ENCODE measurements at places on chromosomes 4 and X. TPM values are rescaled to one million over a fixed set of nuclear protein-coding genes. Genes with fewer than 3 reads are reported as not detected.

- no peak for DNase-seq
- no peak overlapping the region for H3K27ac ChIP-seq
- H3K4me1 ChIP-seq: peaks cover 55% of the 10 kb centered on the region
- no peaks in the 10 kb centered on the region for H3K36me3 ChIP-seq
- no peak overlapping the region for H3K4me3 ChIP-seq
Observed at GRCh38 chr4:38090455-38091246, 130.5 kb downstream of the PTTG2 start.

- H3K27ac ChIP-seq: no peak overlapping the region
- no peak overlapping the region for H3K4me3 ChIP-seq
- no peak for DNase-seq
- no peaks in the 10 kb centered on the region for H3K36me3 ChIP-seq
- H3K4me1 ChIP-seq: peaks cover 1% of the 10 kb centered on the region
- H3K27me3 ChIP-seq: no peaks in the 10 kb centered on the region
Observed at GRCh38 chr4:123643691-123644090, 247.1 kb downstream of the SPRY1 start.

DNA sequence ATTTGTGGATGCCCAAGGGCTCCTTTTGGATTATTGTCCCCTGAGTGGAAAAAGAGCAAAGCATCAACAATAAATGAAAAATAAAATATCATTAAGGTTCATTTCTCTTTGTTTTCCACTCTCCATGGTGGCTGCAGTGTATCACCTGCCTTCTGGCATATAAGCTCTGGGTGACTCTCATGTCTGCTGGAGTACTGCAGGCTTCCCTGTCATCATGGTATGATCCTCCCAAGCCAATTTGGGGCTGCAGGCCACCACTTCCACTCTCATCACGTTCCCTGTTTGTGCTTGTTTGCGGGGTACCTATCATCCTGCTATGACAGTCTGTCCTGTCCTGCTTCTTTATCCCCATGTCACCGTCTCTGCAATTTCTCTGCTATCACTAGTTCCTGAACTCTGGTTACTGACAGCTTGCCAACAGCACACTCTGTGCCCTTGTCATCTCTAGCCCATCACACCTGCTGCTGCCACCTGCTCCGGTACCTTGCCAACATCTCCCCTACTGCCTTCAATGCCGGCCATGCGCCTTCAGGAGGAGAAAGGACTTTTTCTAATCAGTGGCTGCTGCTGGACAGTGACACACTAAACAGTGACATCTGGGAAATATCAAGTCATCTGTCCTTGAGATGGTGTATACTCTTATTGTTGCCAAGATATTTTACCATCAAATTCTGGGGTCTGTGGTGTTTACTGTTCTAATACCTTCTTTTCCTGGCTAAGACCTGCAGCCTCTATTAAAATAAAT is 23.0 kb upstream of the FGF5 start:
- no peak overlapping the region for H3K4me3 ChIP-seq
- no peaks in the 10 kb centered on the region for H3K36me3 ChIP-seq
- DNase-seq: no peak
- H3K27me3 ChIP-seq: peaks cover 19% of the 10 kb centered on the region
- H3K4me1 ChIP-seq: no peaks in the 10 kb centered on the region

DNA sequence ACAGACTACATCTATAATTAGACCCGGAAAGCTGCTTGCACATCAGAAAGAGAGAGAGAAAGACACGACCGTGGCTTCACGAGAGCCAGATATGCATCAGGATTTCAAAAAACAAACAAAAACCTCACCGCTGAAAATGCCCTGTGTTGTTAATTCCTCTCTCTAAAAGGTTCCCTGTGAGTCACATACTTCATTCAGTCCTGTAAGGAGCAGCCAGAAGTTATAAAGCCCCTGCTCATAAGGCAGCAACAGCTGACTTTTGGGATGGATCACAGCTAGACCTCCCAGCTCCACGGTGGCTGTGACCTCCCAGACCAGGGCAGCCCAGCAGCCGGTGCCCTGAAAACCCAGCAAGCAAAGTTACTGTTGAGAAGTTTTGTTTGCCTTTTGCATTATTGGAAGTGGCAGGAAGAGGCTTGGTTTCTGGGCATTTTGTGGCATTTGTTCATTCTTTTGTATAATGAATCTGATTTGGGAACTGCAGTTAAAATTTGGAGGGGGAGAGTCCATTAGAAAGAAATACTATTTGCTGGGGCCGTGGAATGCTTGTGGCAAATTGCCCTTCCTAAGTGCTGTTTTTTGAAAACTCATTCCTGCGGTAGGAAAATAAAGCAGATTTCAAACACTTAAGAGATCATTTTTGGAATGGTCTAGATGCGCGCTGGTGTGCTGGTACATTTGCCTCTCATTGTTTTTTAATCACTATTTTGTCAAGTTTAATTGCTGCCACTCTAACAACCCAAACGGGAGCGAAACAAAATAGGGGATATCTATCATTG is 520.4 kb downstream of the BCOR start:
- no peaks in the 10 kb centered on the region for H3K36me3 ChIP-seq
- H3K4me1 ChIP-seq: no peaks in the 10 kb centered on the region
- H3K27ac ChIP-seq: no peak overlapping the region

GRCh38 chr4:89294573-89295269 is 12.9 kb downstream of the GPRIN3 start:
- H3K27ac ChIP-seq: no peak overlapping the region
- no peaks in the 10 kb centered on the region for H3K4me1 ChIP-seq
- no peaks in the 10 kb centered on the region for H3K36me3 ChIP-seq
- no peaks in the 10 kb centered on the region for H3K27me3 ChIP-seq
- no peak overlapping the region for H3K4me3 ChIP-seq
- no peak for DNase-seq

GRCh38 chrX:15087747-15088146 is 182.1 kb downstream of the ASB9 start:
- no peak overlapping the region for H3K27ac ChIP-seq
- H3K4me3 ChIP-seq: no peak overlapping the region
- no peak for DNase-seq
- H3K36me3 ChIP-seq: no peaks in the 10 kb centered on the region
- no peaks in the 10 kb centered on the region for H3K4me1 ChIP-seq

DNA sequence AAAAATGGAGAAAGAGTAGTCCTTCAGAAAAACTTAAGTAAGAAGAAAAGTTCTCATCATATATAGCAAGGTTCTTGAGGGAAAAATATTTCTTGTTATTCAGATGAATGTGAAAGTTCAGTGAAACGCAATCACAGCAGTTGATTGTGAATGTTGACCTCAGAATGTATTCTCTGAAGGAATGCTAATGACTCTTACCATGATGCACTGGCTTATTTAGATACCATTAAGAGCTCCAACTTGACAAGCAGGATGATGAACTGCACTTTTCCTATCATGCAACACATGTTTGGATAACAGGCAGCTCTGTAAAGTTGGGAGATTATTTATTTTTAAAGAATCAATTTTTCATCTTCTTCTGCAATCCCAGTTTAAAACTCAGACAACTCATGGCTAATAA is 115.5 kb upstream of the MYOZ2 start:
- H3K27ac ChIP-seq: peak overlapping the region; percentile 75
- DNase-seq: no peak
- peaks cover 8% of the 10 kb centered on the region for H3K36me3 ChIP-seq
- no peaks in the 10 kb centered on the region for H3K27me3 ChIP-seq
- H3K4me1 ChIP-seq: peaks cover 32% of the 10 kb centered on the region
- H3K4me3 ChIP-seq: no peak overlapping the region

GRCh38 chr4:21117541-21118180 is 417.4 kb downstream of the PACRGL start:
- H3K36me3 ChIP-seq: no peaks in the 10 kb centered on the region
- no peak for DNase-seq

The HSD17B13 gene
- total RNA-seq: 0.39 TPM

The XG gene
- 0.32 TPM for total RNA-seq

The SYTL5 gene
- total RNA-seq: not detected

Data from heart right ventricle (tissue), 16 donors.